ENCODE measurements at places on chromosomes 13 and 19. TPM values are rescaled to one million over a fixed set of nuclear protein-coding genes. Genes with fewer than 3 reads are reported as not detected.

GRCh38 chr19:42042455-42043170 is 27.4 kb downstream of the GRIK5 start:
- no peak for DNase-seq

DNA sequence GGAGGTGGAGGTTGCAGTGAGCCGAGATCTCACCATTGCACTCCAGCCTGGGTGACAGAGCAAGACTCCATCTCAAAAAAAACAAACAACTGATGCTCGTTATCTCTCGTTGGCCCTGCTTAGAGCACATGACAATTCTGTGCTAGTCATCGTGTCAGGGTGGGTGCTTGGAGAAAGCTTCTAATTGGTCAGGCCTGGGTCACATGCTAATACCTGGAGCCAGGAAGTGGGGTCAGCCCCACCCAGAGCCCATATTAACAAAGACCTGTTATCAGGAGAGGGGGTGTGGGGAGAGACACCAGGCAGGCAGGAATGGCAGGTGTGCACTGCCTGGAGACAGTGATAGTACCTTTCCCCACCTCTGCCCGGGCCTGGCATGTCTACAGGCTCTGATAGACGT is 84.9 kb downstream of the DPF1 start:
- DNase-seq: no peak

The CEACAM4 gene
- not detected for total RNA-seq

DNA sequence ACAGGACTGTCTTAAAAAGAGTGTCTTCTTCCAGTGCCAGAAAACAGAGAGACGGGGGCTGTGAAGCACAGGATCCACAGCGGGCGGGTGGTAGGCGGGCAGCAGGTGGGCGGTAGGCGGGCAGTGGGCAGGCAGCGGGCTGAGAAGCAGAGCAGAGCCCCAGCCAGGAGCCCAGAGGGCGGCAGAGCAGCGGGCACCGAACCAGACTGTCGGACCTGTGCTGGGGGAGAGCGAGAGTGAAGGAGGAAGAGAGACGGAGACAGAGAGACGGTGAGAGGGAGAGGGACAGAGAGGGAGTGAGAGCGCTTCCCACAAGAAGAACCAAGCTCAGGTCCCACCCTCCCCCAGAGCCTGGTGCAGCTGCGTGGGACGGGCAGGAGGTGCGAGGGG is 30.3 kb downstream of the RASA3 start:
- no peak for DNase-seq

DNA sequence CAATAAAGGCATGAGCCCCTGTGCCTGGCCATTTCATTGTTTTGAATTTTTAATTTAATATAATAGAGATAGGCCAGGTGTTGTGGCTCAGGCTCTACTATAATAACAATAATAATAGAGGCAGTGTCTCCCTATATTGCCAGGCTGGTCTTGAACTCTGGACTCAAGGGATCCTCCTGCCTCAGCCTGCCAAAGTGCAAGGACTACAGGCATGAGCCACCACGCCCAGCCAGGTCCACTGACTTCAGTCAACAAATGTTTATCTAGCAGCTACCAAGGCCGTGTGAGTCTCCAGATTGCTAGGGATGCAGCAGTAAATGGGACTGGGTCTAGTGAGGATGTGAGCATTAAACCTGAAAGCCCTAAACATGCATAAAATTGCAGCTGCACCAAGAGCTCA is 13.8 kb upstream of the ILF3 start:
- no peak for DNase-seq

- no peak for DNase-seq
Measured at GRCh38 chr13:99305158-99305557, 2.0 kb downstream of the GPR183 start.

- no peak for DNase-seq
Measured at GRCh38 chr19:29548483-29549085, 22.8 kb downstream of the VSTM2B start.

GRCh38 chr19:53394522-53394973 is 401 bp upstream of the ZNF765 start:
- no peak for DNase-seq

DNA sequence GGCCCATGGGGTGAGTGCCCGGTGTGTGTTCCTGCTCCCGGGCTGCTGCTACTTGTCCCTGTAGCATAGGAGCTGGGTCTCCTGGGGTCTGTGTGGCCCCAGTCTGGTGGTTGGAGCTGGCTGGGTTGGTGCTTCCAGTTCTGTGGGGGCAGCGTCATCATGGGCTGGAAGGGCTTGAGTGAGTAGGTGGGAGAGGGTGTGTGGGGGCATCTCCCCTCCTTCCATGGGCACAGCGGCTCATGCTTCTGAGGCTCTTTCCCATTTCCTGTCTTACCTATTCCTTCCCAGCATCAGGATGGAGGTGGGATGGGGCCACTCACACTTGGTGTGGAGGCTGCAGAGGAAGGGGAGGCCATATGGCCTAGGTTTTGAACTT is 8.0 kb upstream of the EPN1 start:
- DNase-seq: no peak

DNA sequence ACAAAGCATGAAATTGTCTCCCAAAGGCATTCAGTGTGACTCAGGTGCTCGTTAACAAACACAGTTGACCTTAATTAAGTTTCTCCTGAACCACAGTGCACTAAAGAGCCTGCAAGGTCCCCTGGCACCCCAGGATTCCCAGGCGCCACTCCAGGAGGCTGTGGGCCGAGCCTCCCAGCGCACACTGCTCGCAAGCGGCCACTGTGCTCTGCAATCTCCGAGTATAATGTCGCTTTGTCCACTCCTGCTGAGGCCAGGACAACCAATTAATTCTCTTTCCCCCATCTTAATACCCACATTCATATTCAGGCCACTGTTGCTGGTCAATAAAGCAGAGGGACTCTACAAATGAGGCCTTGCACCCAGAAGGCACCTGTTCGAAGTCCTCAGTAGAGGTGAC is 8.8 kb downstream of the RAB20 start:
- DNase-seq: no peak

The ETV2 gene
- total RNA-seq: 1.7 TPM

- DNase-seq: no peak
Measured at GRCh38 chr13:51562011-51562671, 22.1 kb upstream of the WDFY2 start.

DNA sequence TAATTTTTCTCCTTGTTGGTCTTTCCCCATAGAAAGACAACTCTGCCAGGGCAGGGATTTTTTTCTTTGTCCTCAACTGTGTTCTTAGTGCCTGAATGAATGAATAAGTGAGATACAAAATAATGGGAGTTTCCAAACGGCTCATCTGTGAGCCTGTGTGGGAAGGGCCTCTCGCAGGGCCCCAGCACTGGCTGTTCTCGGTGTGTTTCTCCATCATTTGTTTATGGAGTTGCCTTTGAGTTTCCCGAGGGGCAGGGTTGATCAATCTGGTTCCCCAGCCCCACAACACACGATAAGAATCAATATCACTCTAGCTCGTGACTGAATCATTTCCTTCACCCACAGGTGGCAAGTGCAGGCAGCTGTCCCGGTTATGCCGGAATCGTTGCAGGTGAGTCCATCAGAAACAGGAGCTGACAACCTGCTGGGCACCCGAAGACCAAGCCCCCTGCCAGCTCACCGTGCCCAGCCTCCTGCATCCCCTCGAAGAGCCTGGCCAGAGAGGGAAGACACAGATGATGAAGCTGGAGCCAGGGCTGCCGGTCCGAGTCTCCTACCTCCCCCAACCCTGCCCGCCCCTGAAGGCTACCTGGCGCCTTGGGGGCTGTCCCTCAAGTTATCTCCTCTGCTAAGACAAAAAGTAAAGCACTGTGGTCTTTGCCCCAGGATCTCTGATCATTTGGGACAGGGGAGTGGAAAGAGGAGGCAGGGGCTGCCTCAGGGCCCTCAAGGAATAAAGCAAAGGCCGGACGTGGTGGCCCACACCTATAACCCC is 14.9 kb downstream of the FXYD5 start:
- no peak for DNase-seq

DNA sequence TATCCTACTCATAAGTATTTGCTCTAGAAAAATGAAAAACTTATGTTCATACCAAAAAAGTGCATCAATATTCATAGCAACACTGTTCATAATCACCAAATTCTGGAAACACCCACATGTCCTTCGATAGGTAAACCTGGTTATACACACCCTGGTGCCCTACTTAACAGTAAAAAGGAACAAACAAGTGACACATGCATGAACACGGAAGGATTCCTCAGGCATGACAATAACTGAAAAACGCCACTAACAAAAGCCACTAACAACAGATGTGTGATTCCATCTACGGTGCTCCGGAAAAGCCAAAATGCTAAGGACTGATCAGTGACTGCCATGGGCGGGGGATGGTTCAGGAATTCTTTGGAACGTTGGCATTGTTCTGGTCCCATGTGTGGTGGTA is 65.5 kb downstream of the STK24 start:
- no peak for DNase-seq

The HSD17B14 gene
- 2.0 TPM for total RNA-seq

DNA sequence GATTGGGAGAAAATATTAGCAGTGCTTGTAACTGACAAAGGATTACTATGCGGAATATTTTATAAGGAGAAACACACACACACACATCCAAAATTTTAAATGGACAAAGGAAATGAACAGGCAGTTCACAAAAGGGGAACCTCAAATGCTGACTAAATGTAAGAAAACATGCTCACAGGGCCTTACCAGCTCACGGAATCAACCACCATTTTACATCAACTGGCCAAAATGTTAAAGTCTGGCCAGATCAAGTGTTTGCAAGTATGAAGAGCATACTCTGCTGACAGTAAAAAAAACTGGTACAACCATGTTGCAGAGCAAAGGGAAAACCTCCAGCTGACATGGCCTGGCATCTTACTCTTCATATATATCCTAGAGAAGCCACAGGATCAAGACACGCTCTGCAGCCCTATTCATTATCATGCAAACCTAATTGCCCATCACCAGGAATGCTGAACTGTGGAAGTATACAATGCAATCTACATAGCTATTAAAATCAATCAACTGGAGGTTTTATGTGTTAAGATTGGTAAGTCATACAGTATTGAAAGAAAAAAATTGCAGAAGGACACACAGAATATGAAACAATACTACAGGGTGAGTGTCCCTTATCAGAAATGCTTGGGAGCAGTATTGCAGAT is 124.4 kb downstream of the RNF17 start:
- DNase-seq: no peak

DNA sequence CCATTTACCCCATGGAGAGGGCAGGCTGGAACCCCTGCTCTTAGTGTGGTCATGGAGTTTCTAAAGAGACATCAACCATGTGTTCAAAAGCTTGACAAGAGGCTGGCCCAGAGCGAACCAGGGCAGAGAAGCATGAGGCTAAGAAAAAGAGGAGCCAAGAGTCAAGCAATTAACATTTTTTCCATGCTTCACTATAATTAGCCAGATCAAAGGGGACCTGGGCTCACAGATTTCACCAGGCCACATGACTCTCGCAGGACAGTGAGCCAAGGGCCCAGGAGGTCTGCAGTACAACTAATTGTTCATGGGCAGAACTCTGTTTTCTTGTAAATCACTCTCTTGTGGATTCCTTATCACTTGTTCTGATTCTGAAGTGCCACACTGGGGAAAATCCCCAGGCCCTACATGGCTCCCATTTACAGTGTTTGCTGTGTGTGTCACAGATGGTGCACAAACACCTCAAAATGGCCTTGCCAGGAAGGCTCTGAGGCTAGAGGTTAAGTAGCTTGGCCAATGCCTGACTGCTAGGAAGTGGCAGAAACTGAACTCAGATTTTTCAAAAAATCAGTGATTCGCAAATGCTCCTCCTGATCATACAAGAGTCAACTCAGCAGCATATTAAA is 101.2 kb downstream of the LHFPL6 start:
- no peak for DNase-seq

DNA sequence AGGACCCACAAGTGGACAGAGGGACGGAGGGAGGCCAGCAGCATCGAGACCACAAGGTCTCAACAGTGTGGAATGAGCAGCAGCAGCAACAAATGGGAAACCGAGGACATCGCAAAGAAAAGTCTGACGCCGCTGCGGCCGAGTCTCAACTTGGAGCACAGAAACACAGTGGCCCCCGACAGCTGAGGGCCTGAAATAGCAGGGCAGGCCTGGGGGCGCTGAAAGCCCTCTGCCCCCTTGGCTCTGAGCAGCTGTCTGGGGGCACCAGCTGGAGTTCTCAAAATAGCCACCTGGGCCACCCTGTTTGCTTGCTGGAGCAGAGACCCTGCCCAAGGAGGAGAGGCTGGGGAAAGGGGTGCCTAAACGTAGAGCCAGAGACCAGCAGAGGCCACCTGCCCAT is 5.9 kb upstream of the ISYNA1 start:
- DNase-seq: no peak

DNA sequence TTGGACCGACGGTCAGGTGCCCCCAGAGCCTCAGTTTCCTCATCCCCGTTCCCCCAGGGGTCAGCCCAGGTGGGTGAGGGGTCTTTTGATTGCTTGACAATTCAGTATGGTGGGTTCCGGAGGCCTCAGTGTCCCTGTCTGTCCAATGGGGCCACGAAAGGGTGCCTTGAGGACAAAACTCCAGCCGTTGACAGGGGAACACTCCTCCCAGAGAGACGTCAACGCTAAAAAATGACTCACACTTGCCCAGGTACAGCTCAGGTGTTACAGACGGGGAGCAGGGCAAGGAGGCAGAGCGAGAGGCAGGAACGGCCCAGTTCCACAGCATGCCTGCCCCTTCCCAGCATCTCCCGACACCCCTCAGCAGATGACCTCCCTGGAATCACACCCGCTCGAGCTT is 1.8 kb downstream of the TNFAIP8L1 start:
- no peak for DNase-seq

The GIPC3 gene
- 0.65 TPM for total RNA-seq

DNA sequence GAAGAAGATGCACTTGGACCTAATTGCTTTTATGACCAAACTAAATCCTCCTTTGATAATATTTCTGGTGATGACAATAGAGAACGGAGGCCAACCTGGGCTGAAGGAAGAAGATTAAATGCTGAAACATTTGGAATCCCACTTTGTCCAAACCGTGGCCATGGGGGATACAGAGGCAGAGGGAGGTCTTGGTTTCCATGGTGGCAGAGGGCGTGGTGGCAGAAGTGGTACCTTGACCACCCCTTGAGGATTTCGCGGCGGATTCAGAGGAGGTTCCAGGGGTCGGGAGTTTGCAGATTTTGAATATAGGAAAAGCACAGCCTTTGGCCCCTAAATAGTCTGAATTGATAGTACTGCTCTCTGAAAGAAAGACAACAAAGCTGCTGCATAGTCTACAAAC is 7.2 kb upstream of the LILRB3 start:
- no peak for DNase-seq

Data from activated T-cell treated with anti-CD3 and anti-CD28 coated beads, Interleukin-2, amount 50 U/mL, for 72 hours (primary cell).